ENCODE measurements at places on chromosomes 5 and 9.

DNA sequence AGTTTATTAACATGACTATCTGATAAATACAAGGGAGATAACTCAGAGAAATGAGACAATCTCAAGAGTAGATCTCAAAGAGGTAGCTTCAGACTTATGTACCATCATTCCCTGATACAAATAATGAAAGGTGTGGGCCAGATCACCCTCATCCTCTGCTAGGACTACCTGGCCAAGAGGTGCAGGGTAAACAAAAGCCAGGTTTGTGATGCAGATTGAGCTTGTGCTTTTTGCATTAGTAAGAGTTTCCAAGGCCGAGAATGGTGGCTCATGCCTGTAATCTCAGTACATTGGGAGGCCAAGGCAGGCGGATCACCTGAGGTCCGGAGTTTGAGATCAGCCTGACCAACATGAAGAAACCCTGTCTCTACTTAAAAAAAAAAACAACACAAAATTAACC, 8.9 kb upstream of the SPIN1 start:
- no peak for DNase-seq

GRCh38 chr5:32545102-32545800, 40.1 kb upstream of the SUB1 start:
- no peak for DNase-seq

DNA sequence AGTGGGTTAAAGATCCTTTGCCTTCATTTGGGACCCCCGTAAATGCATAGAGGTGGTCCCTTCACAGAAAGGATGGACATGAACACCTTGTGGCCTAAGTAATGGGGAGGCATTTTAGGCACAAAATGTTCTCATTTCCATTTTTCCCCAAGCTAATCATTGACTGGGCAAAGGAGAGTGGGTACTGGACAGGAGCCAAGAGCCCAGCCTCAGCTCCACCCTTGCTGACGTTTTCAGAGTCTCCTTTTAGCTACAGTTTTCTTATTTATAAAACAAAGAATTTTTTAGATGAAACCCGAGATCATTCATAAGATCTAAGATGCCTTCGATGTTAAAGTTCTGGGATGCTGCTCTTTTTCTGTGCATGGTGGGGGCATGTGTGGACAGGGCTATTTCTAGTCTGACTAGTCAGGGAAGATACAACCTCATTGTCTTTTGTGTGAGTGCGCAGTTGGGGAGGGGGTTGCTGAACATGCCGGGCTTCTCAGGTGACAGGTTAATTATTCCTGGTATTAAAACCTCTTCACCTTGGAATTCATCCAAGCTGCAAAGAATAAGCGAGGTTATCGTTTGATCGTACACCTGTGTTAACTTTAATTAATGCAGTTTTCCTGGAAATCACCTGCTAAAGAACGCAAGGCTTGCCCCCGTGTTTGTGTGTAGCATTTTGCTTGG, 48.4 kb downstream of the ADAMTS16 start:
- no peak for DNase-seq

DNA sequence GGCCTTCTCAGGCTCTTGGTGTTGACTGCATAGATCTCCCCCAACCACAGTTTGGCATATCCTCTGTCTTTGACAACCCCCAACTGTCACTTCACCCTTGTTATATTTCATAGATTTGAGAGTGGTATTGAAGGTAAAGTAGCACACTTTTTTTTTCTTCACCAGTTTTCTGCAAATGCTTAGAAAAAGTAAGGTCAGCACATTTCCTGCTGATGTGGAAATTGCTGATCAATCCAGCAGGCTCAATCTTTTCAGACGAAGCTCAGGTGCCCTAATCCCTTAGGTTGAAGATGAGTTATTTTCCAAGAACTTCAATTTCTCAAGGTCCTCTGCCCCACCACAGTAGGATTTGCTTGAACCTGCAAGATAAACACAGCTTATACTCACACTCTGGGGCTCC, 38.5 kb upstream of the ANKRD31 start:
- DNase-seq = no peak

DNA sequence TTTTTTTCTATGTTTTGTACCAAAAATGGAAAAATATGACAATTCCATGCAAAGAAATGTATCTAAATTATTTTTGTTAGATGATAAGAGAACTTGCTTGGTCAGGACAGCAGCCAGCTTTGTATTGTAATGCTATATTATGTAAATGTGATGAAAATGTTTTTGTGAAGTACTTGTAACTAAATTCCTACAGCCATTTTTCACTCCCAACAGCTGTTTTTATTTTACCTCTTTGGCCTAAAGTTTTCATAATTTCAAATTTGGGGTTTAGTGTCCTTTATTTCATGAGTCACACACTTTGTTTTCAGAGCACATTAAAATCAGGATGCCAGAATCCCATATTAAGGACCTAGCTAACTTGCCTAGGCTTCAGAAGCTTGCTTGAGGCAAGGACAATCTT, 64.1 kb downstream of the WDR41 start:
- DNase-seq = no peak

DNA sequence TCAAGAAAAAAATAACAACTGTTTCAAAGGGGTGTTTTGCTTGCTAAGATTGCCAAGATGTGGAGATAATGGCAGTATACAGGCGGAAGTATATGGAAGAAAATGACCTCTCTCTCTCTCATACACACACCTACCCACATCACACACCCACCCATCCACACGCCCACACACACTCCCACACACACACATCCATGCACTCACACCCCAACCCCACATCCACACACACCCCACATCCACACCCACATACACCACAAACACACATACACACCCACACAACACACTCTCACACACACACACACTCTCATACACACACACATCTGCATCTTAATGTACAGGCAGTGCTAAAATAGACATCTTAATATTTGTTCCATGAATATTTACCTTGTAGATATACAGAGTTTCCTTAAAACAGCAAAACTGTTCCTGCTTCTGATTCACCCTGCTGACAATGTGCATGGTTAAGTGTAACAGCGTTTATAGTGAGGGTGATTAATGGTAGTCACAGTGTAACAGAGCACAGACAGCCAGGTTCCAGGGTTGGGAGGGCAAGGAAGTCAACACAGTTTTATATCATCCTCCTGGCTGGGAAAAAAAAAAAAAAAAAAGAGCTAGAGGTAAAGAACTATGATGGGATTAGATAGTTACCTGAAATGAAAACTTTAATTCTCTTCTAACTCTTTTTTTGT, 8.3 kb downstream of the BHMT2 start:
- no peak for DNase-seq

- DNase-seq = no peak
Observed at GRCh38 chr5:3127423-3127911, 376.0 kb upstream of the IRX2 start.
